Effector memory CD4-positive, alpha-beta T cell (primary cell): ENCODE measurements at places on chromosomes 4 and X.

DNA sequence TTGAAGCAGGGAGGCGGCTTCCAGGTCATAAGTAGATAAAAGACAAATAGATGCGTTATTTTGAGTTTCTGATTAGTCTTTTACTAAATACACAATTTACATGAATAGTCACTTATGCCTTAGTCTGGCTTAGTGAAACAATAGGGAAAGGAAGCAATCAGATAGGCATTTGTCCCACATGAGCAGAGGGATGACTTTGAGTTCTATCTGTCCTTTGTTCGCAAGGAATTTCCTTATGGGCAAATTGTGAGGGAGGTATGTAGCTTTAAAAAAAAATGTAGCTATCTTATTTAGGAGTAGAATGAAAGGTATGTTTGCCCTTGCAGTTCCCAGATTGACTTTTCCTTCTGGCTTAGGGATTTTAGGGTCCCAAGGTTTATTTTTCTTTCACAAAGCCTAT, 26.3 kb upstream of the ADH1C start:
- no peak for DNase-seq

DNA sequence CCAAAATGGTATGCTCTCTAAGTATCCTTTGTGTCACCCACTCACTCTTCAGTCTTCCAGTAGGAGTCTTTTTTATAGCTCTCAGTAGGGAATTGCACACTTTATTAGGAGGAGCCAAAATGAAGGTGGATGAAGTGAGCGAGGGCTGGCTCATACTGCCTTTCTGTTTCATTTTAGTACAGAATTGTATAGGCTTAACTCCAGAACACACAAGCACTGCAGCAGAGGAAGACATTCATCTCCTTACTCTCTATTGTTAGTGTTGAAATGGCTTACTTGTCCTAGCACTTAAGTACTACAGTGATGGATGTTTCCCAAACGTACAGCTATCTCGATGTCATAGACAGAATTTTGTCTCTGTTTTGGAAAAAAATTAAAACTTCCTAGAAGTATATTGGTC, 327.3 kb upstream of the ATOH1 start:
- DNase-seq, result no peak

GRCh38 chr4:101230801-101231426, 116.4 kb downstream of the PPP3CA start:
- DNase-seq, result no peak

- DNase-seq, result no peak
Measured at GRCh38 chr4:66949419-66949818, 595.9 kb downstream of the CENPC start.

GRCh38 chrX:13627306-13627705, 25.6 kb upstream of the TCEANC start:
- no peak for DNase-seq

GRCh38 chr4:123659262-123659661, 262.7 kb downstream of the SPRY1 start:
- DNase-seq, result no peak

DNA sequence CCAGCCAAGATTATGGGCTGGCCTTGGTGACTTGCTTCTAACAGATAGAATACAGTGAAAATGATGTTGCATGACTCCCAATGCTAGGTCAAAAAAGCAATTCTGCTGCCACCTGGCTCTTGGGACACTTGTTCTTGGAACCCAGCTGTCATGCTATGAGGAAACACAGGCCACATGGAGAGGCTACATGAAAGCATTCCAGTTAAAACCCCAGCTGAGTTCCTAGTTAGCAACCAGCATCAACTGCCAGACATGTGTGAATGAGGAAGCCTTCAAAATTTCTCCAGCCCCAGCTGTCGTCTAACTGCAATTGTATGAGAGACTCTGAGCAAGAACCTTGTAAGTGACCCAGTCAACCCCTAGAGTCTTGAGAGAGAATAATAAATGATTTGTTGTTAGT, 105.2 kb upstream of the FGF16 start:
- no peak for DNase-seq

DNA sequence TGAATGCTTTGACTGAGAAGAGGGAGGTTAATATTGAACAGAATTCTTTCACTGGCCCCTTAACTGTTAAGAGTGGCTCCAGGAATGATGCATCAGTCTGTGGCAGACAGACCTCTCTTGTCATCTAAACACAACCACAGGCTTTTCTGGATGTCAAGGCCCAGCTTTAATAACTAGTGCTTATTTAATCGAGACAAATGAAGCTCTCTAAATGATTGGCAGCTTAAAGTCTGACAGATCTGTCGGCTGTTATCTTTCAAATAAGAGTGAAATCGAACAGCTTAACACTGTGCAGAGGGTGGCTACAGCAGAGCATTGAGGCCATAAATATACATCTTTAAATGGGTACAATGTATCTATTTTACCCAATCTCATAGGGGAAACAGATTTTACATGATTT, 500.8 kb upstream of the PABPC4L start:
- no peak for DNase-seq
